ENCODE measurements at places on chromosomes 1 and 21. TPM values are rescaled to one million over a fixed set of nuclear protein-coding genes. Genes with fewer than 3 reads are reported as not detected.

The CLIC6 gene
- total RNA-seq, result not detected

The VTCN1 gene
- not detected for total RNA-seq

The TMCO4 gene
- 25.9 TPM for total RNA-seq

The SIK1 gene
- under 0.01 TPM for total RNA-seq

The NOC2L gene
- total RNA-seq, result 67.3 TPM

The RASAL2 gene
- total RNA-seq, result 23.1 TPM

The MDM4 gene
- 12.6 TPM for total RNA-seq

The GSTM5 gene
- 2.4 TPM for total RNA-seq

The INSRR gene
- not detected for total RNA-seq

The CHRM3 gene
- not detected for total RNA-seq

The OPN3 gene
- total RNA-seq, result 10.2 TPM

The C4BPA gene
- total RNA-seq, result not detected

The TLR5 gene
- total RNA-seq, result not detected

The PALMD gene
- total RNA-seq, result not detected

The OPRD1 gene
- total RNA-seq, result not detected

The SHE gene
- not detected for total RNA-seq

The TMEM125 gene
- not detected for total RNA-seq

The AMY2A gene
- not detected for total RNA-seq

The SERBP1 gene
- 214 TPM for total RNA-seq

The H3-3A gene
- 140 TPM for total RNA-seq

The RC3H1 gene
- total RNA-seq, result 18.9 TPM

The FCGR3B gene
- total RNA-seq, result not detected

The ZNF683 gene
- not detected for total RNA-seq

The GIPC2 gene
- total RNA-seq, result 0.51 TPM

The SLAMF8 gene
- total RNA-seq, result not detected

The SPATA46 gene
- not detected for total RNA-seq

The GJA5 gene
- 2.3 TPM for total RNA-seq

The NHLH1 gene
- total RNA-seq, result not detected

The TTLL7 gene
- 3.0 TPM for total RNA-seq
